WTC11 (cell line): ENCODE measurements at places on chromosomes 7 and 10.

GRCh38 chr7:95470452-95470851, 15.3 kb upstream of the ASB4 start:
- DNase-seq, result no peak

DNA sequence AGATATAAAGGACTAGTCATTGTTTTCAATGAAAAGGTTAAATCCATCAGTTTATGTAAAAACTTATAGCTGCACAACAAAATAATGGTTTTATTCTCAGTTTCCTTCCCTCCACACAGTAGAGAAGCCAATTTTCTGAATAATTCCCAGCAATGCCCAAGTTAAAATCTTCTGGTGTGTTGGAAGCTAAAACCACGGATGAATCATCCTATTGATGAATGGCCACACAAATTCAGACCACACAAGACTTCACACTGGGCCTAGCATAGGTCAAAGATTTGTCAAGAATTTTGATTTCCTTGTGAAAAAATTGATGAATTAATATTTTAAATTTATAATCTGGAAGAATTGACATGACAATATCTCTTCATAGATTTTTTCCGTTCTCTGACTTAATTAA, 617.6 kb downstream of the INHBA start:
- no peak for DNase-seq

- no peak for DNase-seq
Observed at GRCh38 chr10:127854769-127855590, 37.8 kb downstream of the CLRN3 start.

GRCh38 chr10:29285624-29286051, 3.2 kb upstream of the LYZL1 start:
- no peak for DNase-seq

- no peak for DNase-seq
Observed at GRCh38 chr10:69906425-69906824, 104.7 kb downstream of the COL13A1 start.

DNA sequence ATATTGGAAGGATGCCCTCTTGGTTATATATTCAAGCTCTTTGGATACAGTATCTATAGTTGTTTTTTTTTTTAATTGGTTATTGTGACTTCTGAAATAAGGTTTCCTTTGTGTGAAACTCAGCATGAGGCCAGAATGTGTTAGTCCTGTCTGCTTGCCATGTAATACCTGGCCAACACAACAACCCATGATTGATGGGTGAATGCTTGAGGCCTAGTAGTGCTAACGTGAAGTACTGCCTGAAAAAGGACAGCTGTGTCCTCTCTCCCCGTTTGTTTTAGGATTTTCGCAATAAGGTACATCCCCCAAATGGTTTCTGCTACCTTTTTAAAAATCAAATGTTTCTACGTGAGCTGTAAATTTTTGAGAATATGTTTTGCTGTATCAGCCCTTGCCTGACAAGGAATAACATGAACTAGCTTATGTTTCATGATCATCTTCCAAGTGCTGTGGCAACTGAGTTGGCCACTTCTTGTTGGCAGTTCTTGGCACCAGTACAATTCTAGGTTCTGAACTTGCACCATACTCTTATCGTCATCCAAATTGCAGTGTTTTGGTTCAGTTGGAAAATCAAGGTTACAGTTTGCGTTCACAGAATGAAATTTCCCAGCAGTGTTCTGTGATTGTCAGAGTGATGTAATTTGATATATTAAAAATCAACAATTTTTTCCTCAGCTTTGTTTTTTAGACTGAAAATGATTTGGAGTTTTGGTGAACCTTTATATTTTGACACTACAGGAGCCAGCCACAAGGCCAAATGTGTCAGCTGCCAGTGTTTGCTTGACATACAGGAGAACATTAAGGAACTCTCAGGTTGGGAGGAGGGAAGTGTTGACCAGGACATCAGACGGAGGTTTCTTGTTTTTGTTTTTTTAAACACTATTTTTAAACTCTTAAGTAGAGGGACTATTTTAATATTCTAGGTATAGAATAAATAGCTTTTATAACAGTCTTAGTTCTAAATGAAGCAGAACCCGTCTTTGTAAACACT, 13.5 kb upstream of the ASCC1 start:
- no peak for DNase-seq

DNA sequence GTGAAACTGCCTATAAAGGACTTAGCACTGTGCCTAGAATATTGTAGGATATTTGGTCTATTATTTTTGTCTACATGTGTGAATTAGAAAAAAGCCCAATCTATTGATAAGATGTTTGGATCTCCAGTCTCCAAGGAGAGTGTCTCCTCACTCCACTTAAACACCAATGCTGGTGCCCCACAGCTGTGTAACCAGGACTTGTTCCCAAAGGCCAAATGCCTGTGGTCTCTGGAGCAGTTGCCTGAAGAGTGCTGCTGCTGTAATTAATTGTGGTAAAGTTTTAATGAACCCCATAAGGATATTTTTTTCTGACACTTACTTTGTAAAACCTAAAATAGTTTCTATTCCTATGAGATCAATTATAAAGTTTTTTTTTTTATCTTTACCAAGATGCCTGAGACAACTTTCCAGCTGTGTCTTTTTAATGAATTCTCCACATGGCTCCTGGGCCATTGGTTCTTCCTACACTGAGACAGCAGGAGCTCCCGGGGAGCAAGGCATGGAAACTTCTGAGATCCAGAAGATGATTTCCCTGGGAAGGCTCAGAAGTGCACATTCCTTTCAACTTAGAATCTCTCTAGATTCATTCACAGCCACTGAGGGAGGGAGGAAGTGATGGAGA, 11.2 kb upstream of the OR2A5 start:
- no peak for DNase-seq

DNA sequence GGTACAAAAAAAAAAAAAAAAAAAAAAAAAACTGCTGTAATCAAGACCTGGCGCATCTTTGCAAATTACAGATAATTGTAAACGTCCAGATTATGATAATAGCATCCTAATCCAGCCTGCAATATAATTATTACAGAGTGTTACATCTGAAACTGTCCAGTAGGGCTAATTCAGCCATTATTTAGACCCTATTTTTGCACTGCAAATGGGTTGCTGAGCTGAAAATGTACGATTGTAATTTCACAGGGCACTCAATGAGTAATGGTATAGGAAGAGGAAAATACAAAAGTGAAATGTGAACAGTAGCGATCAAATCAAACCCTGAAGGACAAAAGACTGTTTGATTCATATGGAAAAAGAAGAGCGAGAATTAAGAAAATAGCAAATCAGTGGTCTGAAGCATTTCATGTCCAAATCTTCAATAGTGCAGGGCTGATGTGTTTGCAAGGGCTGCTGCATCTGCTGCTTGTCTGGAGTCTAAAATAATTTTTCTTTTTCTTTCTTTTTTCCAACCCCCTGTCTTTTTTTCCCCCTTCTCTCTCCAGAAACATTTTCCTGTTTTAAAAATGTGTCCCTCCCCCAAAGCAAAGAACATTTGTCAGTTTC, 8.9 kb downstream of the DLX6 start:
- no peak for DNase-seq

GRCh38 chr7:135283959-135284638, 50.5 kb downstream of the STRA8 start:
- DNase-seq, result no peak

- DNase-seq, result no peak
Observed at GRCh38 chr10:132400041-132400546, 3.1 kb downstream of the PWWP2B start.

GRCh38 chr7:44709011-44709915, 39.4 kb upstream of the ZMIZ2 start:
- no peak for DNase-seq

GRCh38 chr7:131653418-131654248, 97.2 kb upstream of the PODXL start:
- DNase-seq, result no peak

GRCh38 chr10:326350-326749, 191.1 kb downstream of the ZMYND11 start:
- DNase-seq, result no peak

GRCh38 chr7:156841497-156841896, 51.5 kb downstream of the LMBR1 start:
- DNase-seq, result no peak

DNA sequence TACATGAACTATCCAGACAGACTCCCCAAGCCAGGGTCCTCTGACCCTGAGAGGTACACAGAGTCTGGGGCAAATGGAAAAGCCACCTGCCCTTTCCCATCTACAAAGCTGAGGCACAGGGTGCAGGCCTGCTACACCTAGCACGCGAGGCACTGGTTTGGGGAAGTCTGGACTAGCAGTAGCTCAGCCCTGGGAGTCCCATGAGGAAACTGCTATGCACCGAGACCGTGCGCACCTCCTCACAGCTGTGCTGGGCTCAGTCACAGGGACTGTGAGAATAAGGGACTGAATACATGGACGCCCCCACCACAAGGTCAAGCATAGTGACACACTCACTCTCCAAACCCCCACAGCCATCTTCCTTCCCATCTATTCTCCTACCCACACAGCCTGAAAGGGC, 8.2 kb downstream of the MAT1A start:
- DNase-seq, result no peak

DNA sequence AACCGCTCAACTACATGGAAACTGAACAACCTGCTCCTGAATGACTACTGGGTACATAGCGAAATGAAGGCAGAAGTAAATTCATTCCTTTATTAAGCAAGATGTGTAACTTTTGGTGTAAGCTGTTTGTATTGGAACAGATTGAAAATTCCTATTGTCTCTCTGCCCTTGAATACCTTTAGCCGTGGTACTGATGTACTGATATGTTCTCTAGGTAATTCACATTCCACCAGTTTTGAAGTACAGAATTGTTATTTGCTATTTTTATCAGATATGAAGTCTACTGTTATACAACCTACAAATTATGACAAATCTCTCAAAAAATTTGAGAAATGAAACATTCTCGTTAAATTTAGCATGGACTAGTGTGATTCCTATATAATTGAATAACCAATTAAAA, 17.7 kb downstream of the ZMYND11 start:
- no peak for DNase-seq

DNA sequence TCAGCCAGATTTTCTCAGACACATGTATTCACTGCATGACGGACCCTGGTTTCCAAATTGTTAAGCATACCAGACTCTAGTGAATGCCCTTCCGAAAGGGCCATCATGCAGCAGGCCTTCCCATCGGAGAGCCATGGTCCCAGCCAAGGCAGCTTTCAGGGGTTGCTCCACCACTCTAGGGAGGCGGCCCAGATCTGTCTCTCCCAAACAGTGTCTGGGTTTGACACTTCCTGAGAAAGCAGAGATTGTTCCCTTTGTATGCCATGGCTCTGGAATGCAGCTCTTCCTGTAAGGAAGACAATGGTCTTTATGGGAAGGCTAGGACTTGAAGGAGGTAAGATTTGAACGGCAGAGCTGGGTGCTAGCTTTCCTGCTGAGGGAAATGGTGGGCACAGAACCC, 178.8 kb upstream of the BMPER start:
- peak; percentile 21 for DNase-seq

GRCh38 chr7:99729486-99730237, 5.3 kb downstream of the CYP3A7 start:
- DNase-seq, result no peak

GRCh38 chr10:28915989-28916588, 238.8 kb downstream of the BAMBI start:
- DNase-seq, result no peak

DNA sequence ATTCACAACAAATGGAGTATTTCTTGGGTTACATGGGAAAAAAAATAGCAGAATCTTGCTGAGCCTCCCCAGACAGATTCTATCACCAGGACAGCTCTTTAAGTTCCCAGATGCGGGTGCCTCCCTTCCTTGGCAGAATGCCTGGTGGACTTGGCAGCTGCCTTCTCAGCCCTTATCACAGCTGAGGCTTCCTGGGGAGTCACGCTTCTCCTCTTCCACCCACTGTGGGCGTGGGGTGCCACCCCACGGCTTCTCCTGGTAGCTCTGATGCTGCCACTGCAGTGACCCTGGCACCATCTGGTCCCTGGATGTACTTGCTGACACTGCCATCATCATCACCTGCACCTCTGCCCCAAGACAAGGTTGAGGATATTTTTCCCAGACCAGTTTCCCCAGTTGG, 16.2 kb upstream of the NME8 start:
- no peak for DNase-seq

- DNase-seq, result no peak
Observed at GRCh38 chr10:77001206-77001605, 636.4 kb downstream of the KCNMA1 start.

- DNase-seq, result no peak
Observed at GRCh38 chr7:16986755-16987154, 105.0 kb upstream of the AGR3 start.

DNA sequence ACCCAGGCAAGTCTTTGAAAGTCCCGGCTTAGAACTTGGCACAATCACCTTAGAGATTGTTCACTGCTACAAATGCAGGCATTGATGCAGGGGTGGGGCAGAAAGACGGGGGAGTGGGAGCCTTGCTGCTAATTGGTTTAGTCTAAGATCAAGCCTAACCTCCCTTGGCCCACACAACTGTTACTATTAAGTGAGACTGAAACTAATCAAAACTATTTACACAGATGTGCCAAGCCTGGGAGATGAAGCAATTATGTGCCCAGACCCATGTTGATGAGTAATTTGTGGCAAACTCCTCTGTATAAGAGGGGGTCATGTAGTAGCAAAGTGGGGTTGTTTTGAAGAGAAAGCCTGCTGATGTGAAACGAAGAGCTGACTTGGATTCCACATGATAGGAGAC, 178.2 kb upstream of the ITGB1 start:
- no peak for DNase-seq
